ENCODE measurements at places on chromosomes 1 and 21. TPM values are rescaled to one million over a fixed set of nuclear protein-coding genes. Genes with fewer than 3 reads are reported as not detected.

Gene RPE65
- polyA plus RNA-seq: not detected

Gene FAM229A
- polyA plus RNA-seq: 40.9 TPM

Gene HSD11B1
- not detected for polyA plus RNA-seq

Gene NCMAP
- polyA plus RNA-seq: not detected

Gene CD48
- polyA plus RNA-seq: 422 TPM

Gene CPLANE2
- polyA plus RNA-seq: 6.3 TPM

Gene KDF1
- polyA plus RNA-seq: 2.6 TPM

Gene PTPRC
- polyA plus RNA-seq: 188 TPM

Gene SPRR1A
- not detected for polyA plus RNA-seq

All from B cell (primary cell).